Natural killer cell treated with Interleukin-12 subunit alpha and Interleukin-12 subunit beta and Interleukin-15 and Interleukin-18, amount 100 ng/mL, for 72 hours (primary cell): ENCODE measurements at places on chromosomes 11 and 22.

DNA sequence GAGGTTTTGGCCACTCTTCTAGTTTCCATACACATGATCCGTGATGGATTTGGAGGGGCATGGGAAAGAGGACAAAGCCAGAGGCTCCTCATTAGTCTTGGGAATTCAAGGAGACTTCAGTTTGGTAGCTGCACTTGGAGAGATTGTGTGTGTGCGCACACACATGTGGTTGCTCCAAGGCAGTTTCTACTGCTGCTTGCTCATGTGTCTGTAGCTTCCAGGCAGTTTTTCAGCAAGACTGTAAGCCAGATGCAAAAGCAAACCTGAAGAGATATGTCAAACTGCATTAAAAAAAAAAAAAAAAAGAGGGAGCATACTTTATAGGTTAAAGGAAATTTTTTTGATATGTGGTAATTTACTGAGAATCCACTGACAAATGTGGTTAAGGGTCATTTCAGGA is 95.7 kb downstream of the OSBP2 start:
- no peak for DNase-seq

- no peak for DNase-seq
These were observed 380.5 kb downstream of the SHANK2 start for GRCh38 chr11:70871881-70872280.

GRCh38 chr11:132298357-132298756 is 927.9 kb downstream of the NTM start:
- DNase-seq, result no peak

GRCh38 chr22:42500836-42501179 is 18.8 kb downstream of the RRP7A start:
- DNase-seq, result no peak

- DNase-seq, result no peak
These were observed 803.2 kb upstream of the CCDC90B start for GRCh38 chr11:84089072-84090057.

DNA sequence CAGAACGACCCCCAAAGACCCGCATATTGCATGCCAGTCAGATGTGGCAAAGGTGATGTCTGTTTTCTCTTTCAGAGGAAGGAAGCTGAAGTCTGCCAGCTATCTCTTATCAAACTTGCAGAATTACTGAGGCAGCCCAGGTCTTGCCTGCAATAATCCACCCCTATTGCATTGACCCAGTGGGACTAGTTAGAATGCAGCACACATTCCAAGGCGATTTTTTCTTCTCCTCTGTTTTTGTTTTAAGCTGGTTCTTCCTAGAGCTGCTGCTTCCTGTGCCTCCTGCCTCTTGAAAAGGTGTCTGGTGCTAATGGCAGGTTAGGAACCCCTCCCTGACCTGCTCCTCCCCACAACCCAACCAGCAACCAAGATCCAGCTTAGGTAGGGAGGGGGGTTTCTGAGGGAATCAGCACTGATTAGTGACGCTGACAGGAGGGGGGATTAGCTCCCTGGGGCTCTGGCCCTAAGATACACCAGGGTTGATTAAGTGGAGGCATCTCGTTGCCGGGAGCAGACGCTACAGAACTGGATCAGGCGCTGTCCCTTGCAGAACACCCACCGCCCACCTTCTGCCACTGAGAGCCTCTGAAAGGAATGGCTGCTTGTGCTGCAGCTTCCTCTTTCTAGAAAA is 2.8 kb downstream of the NTM start:
- DNase-seq, result no peak

- DNase-seq, result no peak
These were observed 388.2 kb downstream of the KCNA4 start for GRCh38 chr11:29628609-29629008.

GRCh38 chr11:22337596-22338485 is at the start of gene SLC17A6:
Gene SLC17A6, plus strand, starts transcription at chr11:22338381. Its CDS starts 153 bp downstream, at chr11:22338534.
- DNase-seq, result no peak

- DNase-seq, result no peak
These were observed 27.1 kb upstream of the OAF start for GRCh38 chr11:120183701-120184141.

DNA sequence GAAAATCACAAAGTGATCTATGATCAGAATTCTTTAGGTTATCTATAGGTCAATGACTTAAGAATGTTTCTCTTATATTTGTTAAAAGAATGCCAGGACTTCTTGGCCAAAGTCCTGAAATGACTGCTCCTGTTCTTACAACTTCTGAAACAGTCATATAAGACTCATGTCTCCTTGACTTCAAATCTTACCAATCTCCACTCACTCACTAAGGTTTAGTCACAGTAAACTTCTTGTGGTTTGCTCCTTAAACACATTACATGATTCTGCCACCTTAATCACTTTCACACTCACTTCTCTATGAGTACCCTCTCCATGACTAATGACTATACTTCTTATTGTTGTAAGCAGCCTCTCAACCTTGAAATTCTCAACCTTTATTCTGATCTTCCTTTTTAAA is 648.7 kb upstream of the CCDC179 start:
- DNase-seq, result no peak

DNA sequence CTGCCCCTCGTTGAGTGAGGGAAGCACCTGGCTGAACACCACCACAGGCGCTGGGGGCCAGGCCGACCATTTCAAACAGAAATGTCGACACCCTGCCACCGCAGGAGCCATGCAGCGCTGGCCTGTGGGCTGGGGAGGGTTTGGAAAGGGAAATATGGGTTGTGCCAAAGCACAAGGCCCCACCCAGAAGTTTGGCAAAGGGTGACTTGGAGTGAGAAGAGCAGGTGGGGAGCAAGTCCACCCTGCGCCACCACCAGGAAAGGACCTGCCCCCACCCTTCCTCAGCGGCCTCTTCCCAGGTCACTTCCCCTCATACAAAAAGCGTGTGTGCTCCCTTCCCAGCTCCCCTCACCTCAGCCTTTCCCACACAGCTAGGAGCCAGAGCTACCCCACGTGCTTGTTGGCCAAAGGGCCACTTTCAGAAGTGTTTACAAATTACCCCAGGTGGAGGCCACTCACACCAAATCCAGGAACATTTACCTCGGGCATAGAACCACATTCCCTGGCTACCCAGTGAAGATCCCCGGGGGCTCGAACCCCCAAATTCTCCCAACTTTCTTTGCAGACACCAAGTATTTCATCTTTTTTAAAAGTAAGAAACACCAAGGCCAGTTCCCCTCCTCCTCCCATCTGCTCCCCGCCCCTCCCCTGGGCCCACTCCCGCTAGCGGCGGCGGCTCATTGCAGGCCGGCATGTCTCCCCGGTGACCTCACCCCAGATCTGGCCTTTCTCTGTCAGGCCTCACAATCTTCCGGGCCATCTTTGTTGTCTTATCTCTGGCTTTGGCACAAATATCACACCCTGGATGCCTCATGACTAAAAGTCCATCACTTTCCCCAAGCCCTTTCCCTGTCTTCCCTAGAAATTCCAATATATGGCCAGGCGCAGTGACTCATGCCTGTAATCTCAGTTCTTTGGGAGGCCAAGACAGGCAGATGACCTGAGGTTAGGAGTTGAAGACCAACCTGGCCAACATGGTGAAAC is 20.5 kb upstream of the SCGB1A1 start:
- no peak for DNase-seq

DNA sequence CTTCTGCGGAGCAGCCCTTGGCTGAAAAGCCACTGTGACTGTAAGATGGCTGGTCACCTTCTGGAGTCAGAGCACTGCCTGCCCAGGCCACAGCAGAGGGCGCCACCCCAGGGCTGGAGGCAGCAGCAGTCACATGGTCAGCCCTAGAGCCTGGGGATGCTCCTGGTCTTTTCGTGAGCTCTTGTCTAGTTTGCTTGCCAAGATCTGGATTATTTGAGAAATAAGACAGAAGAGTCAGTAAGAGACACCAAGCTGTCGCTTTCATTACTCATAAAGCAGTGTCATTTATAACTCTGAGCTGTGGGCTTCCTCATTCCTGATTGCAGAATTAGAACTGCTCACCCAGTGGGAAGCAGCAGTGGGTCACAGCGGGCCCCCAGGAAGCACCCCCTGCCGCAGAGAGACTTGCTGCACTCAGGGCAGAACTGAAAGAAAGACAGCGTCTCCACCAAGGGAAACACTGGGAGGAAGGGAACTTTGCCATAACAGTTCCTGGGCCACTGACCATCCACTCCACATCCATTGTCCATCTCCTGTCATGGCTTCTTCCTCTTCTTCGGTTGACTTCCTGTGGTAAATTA is 56.7 kb downstream of the PPP6R2 start:
- DNase-seq, result no peak

DNA sequence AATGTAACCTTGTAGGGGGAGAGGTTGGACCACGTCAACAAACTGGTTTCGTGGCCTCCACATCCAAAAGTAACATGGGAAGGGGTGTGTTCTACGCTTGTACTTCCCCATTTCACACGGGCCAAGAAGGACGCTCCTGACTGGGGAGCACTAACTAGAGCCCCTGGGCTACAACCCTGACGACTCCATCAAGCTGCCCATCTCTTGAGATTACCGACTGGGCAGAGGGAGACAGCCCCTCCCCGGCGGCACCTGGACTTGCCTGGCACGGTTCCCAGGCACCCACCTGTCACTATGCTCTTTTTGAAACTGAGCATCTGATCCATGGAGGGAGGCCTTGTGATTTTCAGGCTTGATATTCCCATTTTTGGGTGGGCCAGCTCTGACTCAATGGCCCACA is 68.5 kb downstream of the SHANK2 start:
- DNase-seq, result peak; percentile 12

DNA sequence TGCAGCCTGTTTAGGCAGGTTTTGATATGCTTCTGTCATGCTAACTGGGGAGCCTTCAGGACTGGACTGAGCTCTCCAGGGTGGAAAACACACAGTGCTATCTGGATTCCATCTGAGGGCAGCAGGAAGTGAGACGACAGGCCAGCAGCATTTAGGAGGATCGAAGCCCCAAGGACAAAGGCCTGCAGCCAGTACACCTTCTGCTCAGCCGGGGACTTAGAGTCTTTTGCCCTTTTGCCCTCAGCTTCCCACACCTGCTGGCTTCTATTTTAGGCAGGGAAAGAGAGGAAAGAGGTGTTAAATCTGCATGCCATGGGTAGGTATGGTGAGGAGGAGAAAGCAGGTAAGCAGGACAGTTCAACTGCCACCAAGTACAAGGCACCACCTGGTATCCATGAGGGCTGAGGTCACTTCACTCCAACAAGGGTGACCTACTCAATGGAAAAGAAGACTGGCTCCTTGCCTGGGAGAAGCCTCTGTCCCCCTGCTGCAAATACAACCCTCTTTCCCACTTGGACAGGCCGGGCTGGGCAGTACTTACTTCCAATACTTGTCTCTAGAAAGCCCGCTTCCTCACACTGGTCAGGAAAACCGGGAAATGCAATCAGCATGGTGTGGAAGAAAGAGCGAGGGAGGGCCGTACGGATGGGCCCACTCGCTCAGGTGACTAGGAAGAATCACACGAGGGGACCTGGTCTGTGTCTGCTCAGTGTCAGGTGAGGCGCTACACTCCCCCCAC is 12.3 kb downstream of the LARGE2 start:
- DNase-seq, result no peak

DNA sequence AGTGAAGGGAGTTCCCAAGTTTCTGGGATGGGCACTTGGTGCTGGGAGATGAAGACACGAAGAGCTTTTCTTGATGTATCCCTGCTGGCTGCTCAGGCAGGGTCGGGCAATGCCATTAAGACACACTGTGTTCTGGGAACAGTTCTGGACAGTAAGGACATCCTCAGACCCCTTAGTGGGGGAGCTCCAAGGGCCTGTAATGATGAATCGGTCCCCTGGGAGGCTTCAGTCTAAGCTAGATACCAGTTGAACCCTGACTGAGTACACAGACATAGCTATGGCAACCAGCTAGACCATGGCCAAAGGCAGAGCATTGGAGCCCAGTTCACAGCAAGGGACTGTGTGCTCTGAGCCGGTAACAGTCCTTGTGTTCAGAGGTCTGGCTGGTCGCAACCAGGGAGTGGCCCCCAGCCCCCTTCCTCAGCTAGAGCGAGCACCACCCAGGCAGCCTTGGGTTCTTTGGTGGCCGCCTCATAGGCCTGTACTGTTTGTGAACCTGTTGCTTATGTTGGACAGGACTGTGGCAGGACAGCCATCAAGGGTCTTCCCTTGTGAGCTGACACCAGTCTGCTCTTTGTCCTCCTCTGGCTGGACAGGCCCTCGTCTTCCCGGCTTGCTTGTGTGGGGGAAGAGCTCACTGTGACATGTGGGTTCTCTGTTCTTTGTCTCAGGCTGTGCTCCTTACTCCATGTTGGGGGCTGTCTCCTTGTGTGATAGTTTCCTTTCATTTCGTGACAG is 25.0 kb downstream of the MED15 start:
- no peak for DNase-seq

- peak; percentile 59 for DNase-seq
These were observed 76.8 kb upstream of the RTL6 start for GRCh38 chr22:44574640-44575380.

- DNase-seq, result no peak
These were observed 5.8 kb downstream of the PITPNB start for GRCh38 chr22:27913162-27913741.

GRCh38 chr11:60966890-60967289 is 4.6 kb upstream of the CD6 start:
- DNase-seq, result no peak

DNA sequence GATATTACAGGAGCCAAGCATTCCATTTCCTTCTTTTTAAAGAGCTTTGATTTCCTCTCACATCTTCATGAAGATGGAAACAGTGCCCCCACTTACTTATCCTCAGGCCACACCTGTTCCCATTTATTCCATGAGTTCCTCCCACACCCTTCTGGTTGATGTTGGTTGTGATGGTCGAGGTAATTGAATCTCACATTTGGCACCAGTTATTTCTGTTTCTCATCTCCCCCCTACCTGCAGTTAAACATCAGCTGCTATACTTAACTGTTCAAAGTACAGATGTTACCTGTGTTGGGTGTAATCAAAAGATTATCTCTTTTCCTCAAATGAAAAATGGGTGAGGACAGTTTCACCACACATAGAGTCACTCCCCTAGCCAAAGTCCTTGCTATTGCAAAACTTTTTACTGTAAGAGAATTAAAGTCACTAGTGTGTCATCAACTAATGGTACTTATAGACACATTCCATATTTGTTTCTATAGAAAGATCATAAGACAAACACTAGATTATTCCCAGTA is 1.9 kb downstream of the TMEM45B start:
- no peak for DNase-seq

- DNase-seq, result no peak
These were observed 36.6 kb upstream of the FCHSD2 start for GRCh38 chr11:73178681-73179080.

GRCh38 chr11:88012456-88012855 is 162.8 kb downstream of the RAB38 start:
- no peak for DNase-seq

DNA sequence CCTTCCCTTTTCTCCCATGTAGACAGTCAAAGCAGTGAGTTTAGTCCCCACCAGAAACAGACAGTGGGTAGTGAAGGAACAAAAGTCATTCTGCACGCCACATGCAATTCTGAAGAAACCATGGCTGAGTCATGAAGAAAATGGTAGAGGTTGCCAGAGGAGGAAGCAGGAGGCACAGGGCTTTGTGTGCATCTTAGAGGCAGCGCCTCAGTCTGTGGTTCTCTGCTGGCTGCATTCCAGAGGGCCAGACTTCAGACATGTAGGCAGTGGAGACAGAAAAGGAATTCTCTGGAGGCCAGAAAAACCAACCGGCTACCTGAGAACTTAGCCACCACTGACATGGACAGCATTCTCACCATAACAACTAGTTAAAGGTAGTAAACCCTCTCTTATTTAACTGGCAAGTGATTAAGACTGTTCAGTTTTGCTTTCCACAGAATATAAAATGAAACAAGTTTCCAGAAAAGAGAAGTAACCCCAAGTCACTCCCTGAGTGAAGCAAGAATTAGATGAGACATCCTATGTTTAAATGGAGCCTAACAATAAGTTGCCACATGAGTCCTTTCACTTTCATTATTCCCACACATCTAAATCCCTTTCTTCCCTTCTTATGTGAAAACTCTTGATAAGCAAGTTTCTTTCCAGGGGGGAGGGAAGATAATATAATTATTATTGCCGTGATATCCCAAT is 556.1 kb downstream of the SOX6 start:
- no peak for DNase-seq

GRCh38 chr11:2869561-2870427 is 15.8 kb downstream of the CDKN1C start:
- no peak for DNase-seq
